ENCODE measurements at places on chromosomes 2 and 18.

DNA sequence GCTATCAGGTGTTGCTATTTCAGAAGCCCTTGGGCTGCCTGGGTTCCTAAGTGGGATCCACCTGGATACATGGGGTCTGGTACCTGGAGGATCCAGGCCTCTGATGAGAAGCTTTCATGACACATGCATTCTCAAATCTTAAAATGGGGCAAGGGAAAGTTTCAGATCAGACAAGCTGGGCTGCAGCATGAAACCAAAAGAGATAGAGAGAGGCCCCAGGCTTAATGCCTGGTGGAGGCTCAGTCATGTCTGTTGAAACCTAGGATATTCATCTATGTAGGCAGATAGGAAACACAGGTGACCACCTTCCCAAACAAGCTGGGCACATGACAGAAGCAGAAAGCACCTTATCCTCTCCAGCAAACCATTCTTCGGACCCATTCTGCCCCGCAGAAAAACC is 18.8 kb upstream of the PLB1 start:
- no peak for DNase-seq

DNA sequence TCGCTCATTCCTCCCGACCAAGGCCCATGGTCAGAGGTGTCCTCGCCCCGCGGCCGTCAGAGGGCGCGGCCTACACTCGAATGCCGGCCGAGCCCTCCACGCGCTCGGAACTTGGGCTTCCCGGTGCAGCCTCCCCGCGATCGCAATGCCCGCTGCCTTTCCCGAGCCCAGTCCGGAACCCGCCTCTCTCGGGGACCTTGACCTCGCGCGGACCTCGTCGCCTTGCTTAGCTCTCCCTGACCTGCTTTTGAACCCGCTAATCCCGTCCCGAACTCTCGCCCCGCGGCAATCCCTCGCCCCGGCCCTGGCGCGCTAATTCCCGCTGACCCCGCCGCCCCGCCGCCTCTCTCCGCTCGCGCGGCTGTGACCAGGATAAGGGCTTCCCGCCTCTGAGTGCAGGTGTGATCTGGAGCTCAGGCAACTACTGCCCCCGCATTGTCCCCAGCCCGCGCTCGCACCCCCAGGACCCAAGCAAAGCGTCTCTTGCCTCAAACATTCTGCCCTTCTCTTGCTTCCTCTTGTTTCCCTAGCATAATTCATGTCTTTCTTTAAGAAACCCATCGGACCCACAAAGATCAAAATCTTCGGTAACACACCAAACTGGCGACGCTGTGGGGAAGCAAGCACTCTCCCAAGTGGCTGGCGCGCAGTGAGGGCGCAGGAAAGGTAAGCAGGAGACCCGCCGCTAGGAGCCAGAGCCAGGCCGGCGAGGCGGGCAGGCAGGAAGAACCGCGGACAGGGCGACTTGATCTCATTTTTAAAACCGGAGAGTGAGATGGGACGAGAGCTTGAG is 46.6 kb upstream of the ATP6V1B1 start:
- DNase-seq = no peak

GRCh38 chr2:96138179-96139145 is at the start of gene ASTL:
TSS of gene ASTL (minus strand) at chr2:96138502. CDS start at chr2:96138436, 66 bp downstream.
- DNase-seq = no peak

GRCh38 chr2:52396836-52397235 is 1364.9 kb upstream of the NRXN1 start:
- no peak for DNase-seq

DNA sequence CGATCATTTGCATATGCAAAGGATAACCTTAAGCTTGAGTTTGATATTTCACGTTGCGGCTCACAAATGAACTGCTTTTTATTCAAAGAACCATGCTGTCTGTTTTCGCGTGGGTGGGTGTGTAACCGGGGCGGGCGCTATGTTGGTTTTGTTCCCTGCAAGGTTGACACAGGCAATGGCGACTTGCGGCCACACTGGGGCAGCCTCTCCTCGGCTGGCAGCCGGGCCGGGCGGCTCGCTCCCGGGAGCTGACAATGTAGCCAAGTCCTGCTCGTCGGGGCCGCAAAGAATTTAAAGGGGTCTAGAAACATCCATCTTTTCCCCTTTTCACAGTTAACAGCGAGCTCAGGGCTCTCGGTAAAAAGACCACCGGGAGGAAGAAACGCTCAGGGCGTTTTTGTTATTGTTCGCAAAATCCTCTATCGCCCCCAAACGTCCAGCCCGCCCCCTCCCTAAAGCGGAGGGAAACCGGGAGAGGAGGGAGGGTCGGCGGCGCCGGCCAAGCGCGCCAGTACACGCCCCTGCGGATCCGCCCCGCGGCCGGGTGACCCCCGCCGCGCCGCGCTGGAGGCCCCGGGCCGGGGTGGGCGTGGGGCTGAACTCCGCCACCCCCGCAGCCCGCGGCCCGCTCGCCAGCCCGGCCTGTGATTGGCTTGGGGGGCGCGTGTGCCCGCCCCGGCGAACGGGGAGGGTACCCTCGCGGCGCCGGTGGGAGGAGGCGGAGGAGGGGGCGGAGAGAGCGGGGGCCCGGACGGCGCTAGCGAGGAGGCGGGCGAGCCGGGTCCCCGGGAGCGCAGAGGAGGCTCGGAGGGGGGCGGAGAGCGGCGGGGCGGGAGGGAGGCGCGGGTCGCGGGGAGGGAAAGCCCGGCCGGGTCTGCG is at the start of gene NEDD4L:
TSS of gene NEDD4L (plus strand) at position 736 of the 879 bp plus-strand sequence. CDS start 435 bp downstream, outside the sequence.
- peak; percentile 81 for DNase-seq

GRCh38 chr18:77112747-77113092 is 19.9 kb downstream of the MBP start:
- no peak for DNase-seq

DNA sequence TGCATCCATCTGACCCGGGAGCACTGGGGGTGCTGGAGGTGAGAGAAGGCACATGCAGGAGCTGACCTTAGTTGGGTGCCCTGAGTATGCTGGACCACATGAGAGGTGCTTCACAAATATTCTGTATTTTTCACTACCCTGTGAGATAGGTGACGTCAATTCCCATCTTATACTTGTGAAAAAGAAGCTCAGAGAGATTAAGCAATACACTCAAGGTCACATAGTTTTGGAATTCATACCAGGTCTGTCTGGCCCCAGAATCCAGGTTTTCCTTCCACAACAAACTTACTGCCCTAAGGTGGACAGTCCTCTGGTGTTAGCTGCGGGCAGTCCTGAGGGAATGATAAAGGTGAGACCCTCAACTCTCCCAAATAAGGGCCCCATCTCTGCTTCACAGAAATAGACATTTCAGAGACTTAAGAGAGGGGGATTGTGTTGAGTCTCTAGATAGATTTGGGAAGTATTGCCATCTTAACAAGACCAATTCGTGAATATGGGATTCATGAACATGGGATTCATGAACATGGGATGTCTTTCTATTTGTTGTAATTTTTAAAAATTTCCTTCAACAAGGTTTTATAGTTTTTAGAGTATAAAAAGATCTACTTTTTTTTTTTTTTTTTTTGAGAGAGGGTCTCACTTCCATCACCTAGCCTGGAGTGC is 64.0 kb upstream of the SMAD7 start:
- DNase-seq = no peak

- DNase-seq = no peak
Observed at GRCh38 chr18:44958455-44958854, 277.8 kb downstream of the SETBP1 start.

DNA sequence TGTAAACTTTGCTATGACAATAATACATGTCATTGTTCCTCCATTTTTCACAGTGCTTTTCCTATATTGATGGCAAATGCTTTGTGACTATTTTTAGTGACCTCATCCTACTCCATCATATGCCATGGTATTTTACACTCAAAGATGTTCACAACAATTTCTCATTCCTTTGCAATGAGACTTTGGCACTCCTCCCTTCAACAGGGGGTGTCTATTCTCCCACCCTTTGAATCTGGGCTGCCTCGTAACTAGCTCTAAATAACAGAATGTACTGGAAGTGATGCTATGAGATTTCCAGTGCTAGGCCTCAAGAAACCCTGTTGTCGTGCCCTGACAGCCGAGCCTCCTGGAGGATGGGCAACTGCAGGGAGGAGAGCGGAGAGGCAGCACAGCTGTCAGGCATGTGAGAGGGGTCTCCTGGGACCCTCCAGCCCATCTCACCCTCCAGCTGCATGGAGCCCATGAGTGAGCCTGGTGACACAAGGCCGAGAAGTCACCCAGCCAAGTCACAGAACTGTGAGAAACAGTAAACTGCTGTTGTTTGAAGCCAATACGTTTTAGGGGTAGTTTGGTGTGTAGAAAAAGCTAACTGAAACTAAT is 103.1 kb upstream of the APCDD1 start:
- no peak for DNase-seq

DNA sequence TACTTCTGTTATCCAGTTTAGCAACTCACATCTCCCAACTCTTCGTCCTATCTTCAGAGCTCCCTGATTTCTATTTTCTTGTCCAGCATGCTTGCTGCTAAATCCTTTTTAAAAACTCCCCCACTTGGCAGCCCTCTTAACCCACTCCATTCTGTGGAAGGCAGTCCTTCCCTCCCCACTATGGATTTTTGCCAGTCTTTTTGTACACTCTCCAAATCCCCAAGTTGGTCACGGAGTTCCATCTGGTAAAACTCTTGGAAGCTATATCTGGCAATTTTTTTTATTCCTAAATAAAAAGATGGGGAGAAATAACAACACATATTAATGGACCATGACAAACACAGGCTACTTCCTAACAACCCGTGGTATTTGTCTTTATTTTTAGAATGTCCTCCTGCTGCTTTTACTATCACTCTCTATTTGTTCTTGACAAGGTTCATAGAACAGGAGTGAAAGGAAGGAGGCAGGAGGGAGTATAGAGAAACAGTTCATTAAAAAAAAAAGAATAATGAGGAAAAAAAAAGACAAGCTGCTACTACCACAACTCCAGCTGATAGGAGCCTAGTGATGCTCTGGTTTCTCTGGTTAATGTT is 120.0 kb upstream of the THSD7B start:
- no peak for DNase-seq

- DNase-seq = no peak
Observed at GRCh38 chr2:45856391-45857274, 205.2 kb downstream of the PRKCE start.

- DNase-seq = no peak
Observed at GRCh38 chr2:112520234-112520783, 22.0 kb upstream of the POLR1B start.

DNA sequence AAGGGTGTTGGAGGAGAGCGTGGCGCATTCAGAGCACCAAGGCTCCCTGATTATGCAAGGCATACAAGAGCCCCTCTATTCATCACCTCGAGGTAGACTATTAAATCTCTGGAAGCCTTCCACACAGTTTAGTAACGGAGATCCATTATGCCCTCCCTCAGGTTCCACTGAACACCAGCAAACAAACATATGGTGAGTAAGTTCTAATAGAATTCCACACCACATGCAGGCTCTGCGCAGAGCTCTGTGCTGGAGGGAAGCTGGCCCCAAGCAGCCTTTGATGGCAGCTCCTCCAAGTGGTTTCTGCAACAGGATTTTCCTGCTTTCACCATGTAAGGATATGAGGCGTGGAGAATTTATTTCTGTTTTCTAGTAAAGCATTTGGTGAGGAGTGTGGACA is 238.6 kb downstream of the C1D start:
- DNase-seq = no peak

DNA sequence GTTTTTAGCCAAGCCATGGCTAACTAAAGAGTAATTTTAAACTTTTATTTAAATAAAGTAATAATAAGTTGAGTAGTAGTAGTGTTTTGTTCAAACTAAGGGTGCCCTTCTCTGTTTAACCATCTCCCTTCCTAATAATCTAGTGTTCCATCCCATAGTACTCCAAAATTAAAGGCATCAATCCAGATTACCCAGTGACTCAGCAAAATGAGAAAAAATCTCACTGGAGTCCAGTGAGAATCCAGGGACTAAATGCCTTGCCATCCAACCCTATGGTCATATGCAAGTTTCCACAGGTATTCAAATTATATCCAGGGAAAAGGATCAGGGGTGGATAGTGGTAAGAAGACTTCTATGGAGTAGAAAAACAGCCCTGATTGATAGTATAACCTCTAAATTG is 19.6 kb upstream of the VRK2 start:
- DNase-seq = no peak

DNA sequence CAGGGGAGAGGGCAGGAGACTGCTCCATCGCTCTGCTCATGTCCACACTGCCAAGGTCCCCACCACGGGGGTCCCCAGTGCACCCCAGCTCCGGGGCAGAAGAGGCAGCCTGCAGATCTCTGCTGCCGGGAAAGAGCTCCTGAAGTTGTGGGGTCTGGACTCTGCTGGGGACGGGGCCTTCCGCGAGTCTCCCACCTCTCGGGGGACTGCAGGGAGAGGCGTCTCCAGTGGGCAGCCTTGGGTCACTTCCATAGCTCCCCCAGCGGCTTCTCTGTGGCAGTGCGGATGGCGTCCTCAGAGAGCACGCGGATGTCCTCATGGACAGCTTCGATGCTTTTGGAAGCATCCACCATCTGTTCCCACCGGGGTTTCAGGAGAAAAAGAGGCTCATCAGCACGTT is 10.7 kb downstream of the DTYMK start:
- DNase-seq = no peak

GRCh38 chr18:26864658-26865057 is 849 bp downstream of the AQP4 start:
- no peak for DNase-seq

- DNase-seq = no peak
Observed at GRCh38 chr2:178947006-178947405, 102.9 kb downstream of the CCDC141 start.

DNA sequence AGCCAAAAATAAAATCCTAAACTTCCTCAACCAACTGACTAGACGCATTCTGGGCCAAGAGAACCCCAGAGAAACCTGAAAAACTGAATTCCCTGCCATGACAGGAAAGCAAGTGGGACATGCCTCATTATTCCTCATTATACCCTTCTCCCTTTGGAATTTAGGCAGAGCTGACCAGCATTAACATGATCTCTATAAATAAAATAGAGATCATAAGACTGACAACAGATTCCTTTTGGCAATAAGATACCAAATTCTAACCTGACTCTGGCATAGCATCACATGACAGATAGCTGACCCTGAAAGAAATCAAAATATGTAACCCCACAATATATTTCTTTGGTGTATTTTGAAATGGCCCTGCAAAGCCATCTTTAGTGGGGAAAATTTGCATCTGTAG is 277.8 kb upstream of the SLC14A2 start:
- no peak for DNase-seq

GRCh38 chr2:126659562-126660467 is 3.9 kb downstream of the GYPC start:
- DNase-seq = no peak

- no peak for DNase-seq
Observed at GRCh38 chr2:45178854-45179253, 169.6 kb upstream of the SIX2 start.

GRCh38 chr2:19176172-19176852 is 182.1 kb downstream of the OSR1 start:
- DNase-seq = no peak

DNA sequence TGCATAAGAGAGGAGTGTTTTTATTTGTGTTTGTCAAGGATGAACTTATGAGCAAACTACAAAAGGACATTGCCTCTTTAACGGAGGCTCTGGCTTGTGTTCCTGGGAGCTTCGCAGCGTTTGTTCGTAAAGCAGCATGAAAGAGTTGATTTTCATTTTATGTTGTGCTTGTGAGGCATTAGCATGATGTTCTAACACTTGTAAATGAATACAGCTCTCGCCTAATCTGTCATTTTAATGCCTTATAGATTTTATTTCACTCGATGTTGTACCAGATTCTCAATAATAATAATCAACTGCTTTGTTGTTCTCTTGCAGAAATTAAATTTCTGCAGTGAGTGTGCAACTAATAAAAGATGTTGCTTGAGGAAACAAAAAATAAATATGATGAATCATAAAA is 687.3 kb upstream of the FANCL start:
- no peak for DNase-seq

Data from amniotic stem cell (primary cell).